T-cell (primary cell): ENCODE measurements at places on chromosomes 13 and 19.

DNA sequence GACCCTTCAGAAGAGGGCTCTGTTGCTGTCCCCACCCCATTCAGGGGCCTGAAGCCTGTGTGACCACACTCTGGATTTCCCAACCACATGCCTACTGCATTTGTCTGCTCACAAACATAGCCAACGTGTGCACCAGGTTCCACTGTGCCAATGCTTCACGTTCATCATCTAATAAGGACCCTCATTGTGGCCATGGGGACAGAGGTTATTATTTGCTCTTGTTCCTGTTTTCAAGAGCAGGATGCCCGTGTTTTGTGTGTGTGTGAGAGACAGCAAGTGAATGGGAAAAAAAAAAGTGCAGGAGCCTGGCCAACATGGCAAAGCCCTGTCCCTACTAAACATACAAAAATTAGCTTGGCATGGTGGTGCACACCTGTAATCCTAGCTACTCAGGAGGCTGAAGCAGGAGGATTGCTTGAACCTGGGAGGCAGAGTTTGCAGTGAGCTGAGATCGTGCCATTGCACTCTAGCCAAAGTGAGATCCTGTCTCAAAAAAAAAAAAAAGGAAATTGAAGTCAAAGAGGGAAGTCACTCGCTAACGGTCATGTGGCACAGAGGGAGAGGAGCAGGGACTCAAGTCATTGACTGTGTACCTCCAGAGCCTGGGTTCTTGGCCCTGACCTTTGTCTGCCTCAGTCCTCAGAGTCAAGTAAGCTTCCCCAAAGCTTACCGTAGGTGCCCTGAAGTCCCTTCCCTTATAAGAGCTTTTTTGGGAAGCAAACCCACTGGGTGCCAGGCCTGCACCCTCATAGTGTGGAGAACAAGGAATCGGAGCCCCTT lies 6.9 kb downstream of the B3GNT8 start:
- DNase-seq = no peak

DNA sequence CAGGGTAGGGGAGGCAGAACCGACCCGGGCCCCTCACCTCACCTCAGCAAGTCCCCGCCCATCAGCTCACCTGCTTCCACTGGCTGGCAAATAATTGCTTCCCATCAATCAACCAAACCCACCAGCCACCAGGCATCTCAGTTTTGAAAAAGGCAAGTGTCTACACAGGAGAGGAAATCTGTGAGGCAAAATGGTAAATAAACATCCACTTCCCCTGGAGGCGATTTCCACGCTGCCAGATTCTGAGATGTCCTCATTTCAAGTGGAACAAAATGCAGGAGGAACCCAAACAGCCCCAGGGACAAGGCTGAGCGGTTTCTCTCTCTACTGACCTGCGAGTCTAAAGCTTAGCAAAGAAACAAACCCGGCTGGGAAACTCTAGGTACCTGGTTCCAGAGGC lies 117.5 kb downstream of the CRYL1 start:
- DNase-seq = no peak

DNA sequence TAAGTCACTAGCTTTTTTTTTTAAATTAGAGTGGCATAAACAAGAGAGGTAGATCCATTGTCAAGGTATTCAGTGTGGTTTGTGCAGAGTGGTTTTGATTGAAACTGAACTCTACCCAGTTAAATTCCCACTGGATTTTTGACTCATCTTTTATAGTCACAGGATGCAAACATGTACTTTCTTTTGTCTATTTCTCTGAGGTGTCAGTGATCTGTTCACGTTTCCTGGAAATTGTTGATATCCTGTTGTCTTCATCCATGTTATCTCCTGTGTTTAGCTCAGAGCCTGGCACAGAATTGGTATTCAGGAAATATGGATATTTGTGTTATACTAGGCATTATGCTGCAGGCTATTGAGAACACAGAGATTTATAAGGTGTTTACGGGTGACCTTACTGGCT lies 119.7 kb downstream of the PCCA start:
- DNase-seq = no peak

GRCh38 chr13:44730851-44731250 lies 154.7 kb upstream of the TSC22D1 start:
- DNase-seq = no peak

GRCh38 chr13:23320926-23321534 lies 112.5 kb downstream of the SACS start:
- no peak for DNase-seq

DNA sequence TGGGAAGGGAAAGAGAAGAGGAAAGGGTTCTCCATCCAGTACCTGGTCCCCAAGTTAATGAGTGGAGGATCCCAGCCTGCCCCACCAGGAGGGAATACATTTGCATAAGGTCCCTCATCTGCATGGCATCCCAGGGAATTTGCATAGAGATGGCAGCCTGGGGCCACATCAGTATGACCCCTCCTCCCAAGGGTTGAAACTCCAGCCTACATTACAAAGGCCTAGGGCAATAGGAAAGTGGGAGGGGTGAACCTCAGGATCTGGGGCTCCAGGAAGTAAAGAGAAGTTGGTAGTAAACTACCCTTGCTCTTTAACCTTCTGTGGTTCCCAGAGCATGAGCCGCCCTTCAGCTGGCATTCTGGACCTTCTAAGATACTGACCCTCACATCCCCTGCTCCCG lies 6.8 kb upstream of the NECTIN2 start:
- DNase-seq = no peak

GRCh38 chr13:28636677-28637317 lies 22.1 kb upstream of the POMP start:
- no peak for DNase-seq
